ENCODE measurements at places on chromosomes 12 and 14.

- DNase-seq: no peak
Measured at GRCh38 chr12:123111498-123112165, 39.3 kb downstream of the PITPNM2 start.

- DNase-seq: no peak
Measured at GRCh38 chr12:30953951-30954751, 27.6 kb downstream of the TSPAN11 start.

DNA sequence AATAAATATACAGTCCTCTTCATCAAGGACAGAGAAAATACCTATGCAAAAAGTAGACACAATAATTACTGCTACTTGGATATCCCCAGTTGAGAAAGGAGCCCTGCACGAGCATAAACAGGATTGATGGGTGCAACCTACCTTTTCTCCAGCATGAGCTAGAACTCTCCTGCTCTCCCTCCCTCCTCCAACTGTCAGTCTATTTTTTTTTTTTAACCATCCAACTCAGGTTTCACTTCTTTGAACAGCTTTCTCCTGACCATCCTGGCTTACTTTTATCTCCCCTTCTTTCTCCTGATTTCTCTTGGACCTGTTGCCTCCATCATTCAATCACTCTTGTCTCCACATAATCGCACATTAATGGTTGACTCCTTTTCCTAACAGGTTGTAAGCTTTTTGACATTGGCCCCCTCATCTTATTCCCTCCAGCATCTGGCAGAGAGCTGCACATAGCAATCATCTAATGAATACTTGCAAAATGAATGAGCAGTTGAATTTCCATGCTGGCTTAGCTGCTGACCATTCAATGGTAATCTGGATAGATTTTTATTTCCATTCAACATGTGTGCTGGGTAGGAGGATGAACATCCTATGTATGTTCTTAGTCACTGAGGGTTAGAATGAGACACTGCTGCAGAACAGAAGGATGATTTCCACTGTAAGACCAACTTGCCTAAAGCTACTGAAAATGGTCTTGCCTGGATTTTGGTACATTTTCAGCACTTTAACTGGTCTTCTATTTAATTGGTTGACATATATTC, 24.4 kb downstream of the MYBPC1 start:
- no peak for DNase-seq

GRCh38 chr12:8742501-8742900, 44.7 kb downstream of the RIMKLB start:
- DNase-seq: peak; percentile 76

- no peak for DNase-seq
Measured at GRCh38 chr14:92258934-92259333, 64.0 kb upstream of the SLC24A4 start.

DNA sequence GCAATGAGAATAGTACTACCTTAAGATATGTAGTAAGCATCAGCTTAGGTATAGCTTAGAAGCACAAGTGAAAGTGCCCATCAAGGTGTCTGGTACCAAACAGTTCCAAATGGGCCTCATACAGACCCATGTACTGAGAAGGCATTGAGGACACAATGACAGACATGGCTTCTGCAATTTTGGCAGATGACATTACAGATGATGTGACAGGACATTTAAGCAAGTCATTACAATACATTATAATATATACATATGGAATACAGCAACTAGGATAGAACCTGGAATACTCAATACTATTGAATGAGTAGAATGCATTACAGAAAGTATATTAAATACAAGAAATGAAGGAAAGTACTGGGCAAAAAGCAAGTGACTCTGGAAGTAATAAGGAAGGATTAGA, 256.4 kb downstream of the GXYLT1 start:
- DNase-seq: no peak

- DNase-seq: no peak
Measured at GRCh38 chr12:46214668-46215436, 54.0 kb downstream of the SLC38A1 start.

GRCh38 chr12:32836710-32837109, 59.9 kb downstream of the PKP2 start:
- DNase-seq: peak; percentile 36

DNA sequence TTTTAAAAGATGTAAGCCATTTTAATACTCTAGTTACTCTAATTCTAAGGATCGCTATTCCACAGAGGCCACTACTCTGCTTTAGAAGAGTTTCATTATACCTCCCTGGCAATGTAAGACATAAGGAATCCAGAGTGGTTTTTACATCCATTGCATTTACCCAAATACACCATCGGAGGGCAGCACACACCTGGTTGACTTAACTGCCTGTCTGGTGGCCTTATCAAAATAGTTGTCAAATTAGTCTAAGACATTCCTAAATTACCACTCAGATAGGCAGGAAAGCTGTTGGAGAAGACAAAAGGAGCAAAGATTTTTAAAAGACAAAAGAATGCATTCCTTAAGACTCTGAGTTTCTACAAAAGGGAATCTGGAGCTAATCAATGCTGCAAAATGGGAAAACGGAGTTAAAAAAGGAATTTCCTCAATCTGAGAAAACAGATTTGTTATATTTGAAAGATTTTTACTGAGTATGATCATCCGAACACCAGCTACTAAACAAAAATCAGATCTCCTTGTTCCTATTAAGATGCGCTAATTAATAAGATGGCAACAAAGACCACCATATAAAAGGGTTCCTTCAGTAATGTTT, 33.8 kb upstream of the FGD4 start:
- DNase-seq: peak; percentile 82

- DNase-seq: no peak
Measured at GRCh38 chr14:32710231-32710671, 228.4 kb upstream of the NPAS3 start.

DNA sequence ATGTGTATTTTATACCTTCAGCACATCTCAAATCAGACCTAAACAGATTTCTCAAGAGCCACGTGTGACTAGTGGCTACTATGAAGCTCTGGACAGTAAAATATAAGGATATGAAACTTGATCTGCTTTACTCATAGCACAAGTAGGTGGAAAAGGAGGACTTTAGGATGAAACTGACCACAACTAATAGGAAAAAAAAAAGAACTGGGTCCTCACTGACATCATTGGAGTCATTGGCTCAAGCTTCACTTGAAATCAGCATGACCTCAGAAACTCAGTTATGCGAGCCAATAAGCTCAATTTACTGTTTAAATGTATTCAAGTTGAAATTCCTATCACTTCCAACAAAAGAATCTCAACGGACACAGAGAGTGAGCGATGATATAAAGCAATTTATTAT, 34.1 kb upstream of the CIT start:
- no peak for DNase-seq

- no peak for DNase-seq
Measured at GRCh38 chr14:78232231-78233000, 62.2 kb downstream of the NRXN3 start.

DNA sequence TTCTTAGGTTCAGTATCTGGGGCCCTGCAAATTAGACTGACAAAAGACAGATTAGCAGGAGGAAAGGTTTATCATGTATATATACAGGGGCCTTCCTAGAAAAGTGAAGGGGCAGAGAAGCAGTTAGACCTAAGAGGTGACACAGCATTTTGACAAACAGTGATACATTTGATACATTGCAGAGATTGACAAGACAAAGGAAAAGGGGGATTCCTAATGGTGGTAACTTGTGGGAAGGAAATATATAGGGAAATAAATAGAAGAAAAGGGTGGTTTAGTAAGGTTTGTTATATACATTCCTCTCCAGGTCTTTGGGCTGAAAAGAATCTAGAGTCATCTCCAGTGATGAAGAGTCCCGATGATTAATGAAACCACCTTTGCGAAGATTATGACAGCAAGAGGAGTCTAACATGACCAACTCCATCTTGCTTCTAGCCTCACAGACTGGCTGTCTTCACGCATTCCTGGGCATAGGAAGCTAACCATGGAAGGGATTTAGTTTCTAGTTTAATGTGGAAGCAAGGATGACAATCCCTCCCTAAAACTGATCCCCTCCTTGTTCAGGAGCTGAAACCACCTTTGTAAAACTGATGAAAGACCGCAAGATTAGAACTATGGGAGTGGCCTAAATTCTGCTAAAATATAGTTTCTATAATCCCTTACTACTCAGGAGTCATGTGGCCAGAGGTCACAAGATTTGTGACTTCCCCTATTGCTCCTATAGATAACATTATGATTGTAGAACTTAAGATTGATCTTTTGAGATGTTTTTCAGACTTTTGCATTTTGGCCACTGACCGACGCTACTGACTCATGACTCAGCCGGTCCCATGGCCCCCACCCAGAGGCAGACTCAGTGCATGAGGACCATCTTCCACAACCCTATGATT, 31.1 kb upstream of the CPM start:
- no peak for DNase-seq

- DNase-seq: peak; percentile 36
Measured at GRCh38 chr12:132986885-132987225, 688 bp downstream of the ZNF26 start.

- peak; percentile 72 for DNase-seq
Measured at GRCh38 chr12:116425256-116426193, 133.7 kb upstream of the MAP1LC3B2 start.

- DNase-seq: no peak
Measured at GRCh38 chr14:94378527-94379290, 9.7 kb downstream of the SERPINA1 start.

GRCh38 chr12:45282411-45282810, 66.5 kb downstream of the ANO6 start:
- no peak for DNase-seq

DNA sequence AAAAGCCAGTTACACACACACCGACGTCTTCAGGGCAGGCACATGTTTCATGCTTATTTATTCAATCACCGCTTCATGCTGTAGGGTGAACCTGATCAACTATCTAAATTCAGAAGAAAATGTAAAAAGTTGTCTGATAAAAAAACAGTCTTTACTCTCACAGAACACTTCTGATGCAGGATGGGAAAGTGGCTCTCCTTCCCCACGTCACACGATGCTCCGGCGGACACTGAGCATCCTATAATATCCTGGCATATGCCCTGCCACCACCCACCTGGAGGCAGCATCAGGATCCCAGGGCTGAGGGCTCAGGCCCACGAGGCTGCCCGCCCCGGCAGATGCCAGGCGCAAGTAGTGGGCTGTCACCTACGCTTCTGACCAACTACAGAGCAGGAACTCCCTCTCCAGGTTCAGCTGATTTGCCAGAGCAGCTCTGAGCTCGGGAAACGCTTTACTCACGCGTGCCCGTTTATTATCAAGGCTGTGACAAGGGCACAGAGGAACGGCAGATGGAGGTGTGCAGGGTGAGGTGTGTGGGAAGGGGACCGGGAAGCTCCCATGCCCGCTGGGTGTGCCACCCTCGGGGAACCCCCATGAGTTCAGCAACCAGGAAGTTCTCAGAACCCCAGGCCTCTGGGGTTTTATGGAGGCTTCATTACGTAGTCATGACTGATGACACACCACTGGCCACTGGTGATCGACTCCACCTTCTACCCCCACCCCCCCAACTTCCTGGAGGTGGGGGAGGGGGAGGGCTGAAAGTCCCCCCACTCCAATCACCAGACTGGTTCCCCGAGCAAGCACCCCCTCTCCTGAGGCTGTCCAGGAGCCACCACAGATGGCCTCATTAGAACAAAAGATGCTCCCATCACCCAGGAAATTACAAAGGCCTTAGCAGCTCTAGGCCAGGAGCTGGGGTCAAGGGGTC, 32.1 kb downstream of the SLC15A4 start:
- peak; percentile 31 for DNase-seq

- DNase-seq: no peak
Measured at GRCh38 chr12:86698641-86698980, 442.4 kb upstream of the MGAT4C start.

- DNase-seq: no peak
Measured at GRCh38 chr14:91218014-91218413, 26.5 kb downstream of the GPR68 start.

GRCh38 chr14:100341301-100342031, 18.3 kb downstream of the SLC25A47 start:
- peak; percentile 85 for DNase-seq

DNA sequence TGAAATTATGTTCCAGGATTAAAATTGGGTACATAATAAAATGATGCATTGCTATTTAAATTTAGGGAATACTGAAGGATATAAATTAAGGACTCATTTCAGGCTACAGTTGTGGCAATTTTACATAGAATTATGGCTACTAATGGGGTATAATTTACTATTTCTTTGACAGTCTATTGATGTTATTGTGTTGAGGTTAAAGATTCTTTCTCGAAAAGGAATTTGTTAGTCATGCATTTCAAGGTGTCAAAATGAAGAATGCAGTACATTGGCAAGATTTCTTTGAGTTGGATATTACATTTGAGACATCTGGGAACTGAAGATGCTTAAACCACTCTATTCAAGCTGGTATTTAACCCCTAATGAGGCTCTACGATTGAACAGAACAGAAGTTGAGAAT, 28.3 kb downstream of the SLC5A8 start:
- DNase-seq: no peak

DNA sequence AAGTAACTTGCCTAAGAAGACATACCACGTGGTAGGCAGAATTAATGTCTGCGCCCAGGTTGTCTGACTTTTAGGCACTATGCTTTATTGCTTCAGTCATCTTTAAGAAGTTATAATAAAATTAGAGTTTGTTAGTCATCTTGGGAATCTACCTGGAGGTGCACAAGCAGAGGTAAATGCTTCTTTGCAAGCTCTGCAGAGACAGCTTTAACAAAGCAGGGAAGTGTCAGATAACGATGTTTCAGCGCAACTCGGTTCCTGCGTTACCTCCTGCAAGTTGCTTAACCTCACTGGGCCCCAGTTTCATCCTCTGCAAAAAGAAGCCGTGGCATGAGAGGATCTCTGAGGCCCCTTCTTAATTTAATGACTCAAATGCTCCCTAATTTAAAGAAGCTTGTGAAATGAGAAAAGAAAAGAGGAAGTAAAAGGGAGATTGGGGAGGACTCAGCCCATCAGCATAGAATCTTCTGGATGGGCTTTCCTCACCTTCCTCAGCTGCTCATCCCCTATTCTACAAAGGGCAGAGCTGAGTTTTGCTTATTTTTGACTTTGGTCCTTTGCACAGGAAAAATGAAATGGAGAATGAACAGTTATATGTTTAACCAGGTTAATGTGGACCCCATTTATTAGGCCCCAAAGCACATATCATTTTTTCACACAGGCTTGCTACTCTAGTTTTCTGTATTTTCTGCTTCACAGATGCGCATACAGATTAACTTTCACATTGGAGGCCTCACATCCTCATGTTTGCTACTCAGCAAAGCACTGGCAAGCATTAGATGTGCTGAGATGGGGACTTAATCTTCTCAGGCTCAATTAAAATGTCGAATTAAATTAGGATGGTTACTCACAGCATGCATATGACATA, 5.1 kb downstream of the ARHGDIB start:
- no peak for DNase-seq

GRCh38 chr14:25658988-25659387, 609.0 kb upstream of the STXBP6 start:
- no peak for DNase-seq

GRCh38 chr14:67516676-67517075, 16.4 kb upstream of the PLEKHH1 start:
- no peak for DNase-seq

DNA sequence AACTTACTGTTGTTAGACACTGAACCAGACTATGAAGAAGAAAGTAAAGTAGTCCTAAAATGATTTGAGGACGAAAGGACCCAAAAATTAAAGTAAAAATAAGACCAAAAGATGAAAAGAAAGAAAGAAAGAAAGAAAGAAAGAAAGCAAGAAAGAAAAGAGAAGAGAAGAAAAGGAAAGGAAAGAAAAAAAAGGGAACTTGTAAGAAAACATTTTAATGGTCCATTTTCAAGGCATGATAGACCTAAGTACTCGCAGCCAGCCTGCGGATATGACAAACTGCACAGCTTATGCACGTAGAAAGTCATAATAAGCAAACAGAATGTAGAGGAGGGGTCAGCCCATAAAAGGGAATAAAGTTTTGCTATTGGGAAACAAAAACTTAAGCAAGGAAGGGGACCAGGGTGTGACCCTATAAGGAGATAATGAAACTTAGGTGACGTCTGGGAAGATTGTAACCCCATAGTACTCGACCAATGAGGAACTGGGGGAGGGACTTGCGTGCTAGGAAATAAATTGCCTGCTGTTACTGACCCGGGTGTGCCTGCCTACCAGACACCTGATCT, 59.7 kb downstream of the APOBEC1 start:
- DNase-seq: no peak
